ENCODE measurements at places on chromosomes 5 and 9.

- no peak for DNase-seq
Measured at GRCh38 chr9:98117984-98118639, 910 bp downstream of the TRIM14 start.

- DNase-seq: no peak
Measured at GRCh38 chr9:126498331-126498730, 115.4 kb upstream of the LMX1B start.

GRCh38 chr9:4073371-4073770 is 226.5 kb downstream of the GLIS3 start:
- DNase-seq: no peak

DNA sequence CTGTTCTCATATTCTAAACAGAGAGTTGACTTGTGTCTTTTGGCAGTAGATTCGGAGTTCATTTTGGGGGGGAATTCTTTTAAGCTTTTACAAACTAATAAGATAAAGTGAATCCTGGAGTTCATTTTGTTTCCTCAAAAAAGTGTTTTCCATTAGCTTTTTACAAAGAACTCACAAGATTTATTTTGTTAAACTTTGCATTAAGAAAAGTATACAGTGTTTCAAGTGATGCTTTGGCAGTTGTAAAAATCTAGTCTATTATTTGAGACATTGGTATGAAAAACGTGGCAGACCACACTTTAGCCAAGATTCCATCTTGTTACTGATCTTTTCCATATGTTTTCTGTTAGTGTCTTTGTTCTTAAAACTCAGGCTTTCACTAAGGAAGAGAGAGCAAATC is 1.2 kb upstream of the OMD start:
- DNase-seq: no peak

DNA sequence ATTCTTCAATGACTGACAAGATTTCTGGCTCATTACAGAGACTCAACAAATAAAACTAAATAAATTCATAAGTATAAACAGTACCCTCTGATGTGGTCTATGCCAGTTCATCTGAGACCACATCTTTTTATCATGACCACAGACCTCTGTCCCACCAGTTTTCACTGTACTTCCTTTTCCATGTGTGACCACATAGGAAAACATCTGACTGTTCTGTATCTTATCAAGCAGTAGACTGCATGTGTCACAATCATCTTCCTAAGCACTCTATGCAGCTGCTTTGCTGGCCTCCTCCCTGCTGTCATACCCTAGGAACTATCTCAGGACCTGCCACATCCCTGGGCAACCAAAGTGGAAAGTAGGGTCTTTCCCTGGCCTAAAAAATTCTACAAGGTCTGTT is 205.0 kb upstream of the ZNF462 start:
- DNase-seq: no peak

Data from cortex of kidney (tissue), 1 donor.